ENCODE measurements at places on chromosomes 3 and 15. TPM values are rescaled to one million over a fixed set of nuclear protein-coding genes. Genes with fewer than 3 reads are reported as not detected.

DNA sequence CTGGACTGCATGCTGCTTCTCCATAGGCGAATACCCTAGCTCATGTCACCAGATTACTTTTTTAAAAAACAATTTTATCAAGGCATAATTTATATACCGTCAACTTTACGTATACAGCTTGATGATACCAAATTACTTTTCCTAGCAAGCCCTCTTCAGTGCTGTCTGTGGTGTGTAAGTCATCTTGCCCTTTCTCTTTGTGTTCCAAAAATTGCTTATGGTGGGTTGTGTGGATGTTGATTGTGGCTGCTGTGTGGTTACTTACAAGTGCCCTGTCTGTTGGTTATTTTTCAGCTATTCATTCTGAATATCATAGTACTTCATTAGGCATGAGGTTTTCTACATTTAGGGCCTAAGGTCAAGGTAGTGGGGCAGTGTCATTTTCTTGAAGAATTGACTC, 12.8 kb downstream of the TMOD3 start:
- DNase-seq = no peak

- no peak for DNase-seq
Measured at GRCh38 chr3:131221731-131222130, 159.8 kb upstream of the NUDT16 start.

DNA sequence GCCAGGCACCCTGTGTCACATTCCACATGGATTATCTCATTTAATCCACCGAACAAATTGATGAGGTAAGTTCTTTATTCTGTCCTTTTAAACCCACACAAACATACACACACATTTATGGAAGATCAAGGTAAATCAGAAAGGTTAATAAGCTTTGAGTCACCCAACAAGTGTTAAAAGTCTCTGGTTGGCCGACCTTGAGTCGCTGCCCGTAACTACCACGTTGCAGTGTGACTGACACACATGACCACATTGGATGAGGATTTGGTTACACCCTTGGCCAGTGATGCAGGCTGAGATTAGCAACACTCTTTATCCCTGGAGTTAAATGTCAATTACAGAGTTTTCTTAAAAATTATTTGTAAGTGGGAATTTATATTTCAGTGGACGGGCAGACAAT, 19.2 kb downstream of the FOXP1 start:
- DNase-seq = no peak

DNA sequence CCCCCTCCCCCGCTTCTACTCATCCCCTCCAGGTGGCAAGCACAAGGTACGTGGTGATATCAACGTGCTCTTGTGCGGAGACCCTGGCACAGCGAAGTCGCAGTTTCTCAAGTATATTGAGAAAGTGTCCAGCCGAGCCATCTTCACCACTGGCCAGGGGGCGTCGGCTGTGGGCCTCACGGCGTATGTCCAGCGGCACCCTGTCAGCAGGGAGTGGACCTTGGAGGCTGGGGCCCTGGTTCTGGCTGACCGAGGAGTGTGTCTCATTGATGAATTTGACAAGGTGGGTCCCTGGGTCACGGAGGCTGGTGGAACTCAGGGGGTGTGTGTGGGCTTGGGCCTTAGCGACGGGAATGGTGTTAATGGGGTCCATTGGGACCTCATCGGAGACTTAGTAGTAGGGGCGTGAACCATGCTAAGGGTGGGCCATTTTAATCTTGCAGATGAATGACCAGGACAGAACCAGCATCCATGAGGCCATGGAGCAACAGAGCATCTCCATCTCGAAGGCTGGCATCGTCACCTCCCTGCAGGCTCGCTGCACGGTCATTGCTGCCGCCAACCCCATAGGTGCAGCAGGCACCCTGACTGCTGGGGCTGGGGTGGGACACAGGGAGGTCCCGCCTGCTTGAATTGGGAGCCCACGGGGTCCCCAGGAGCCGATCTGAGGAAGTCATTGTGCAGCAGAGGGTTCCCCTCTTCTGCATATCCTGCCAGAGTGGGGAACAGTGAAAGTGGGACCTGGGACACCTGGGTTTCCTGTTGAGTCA, 12.0 kb upstream of the PODXL2 start:
- DNase-seq = no peak

GRCh38 chr3:78736863-78737262, 1030.9 kb downstream of the ROBO1 start:
- DNase-seq = no peak

- no peak for DNase-seq
Measured at GRCh38 chr15:77573802-77574201, 58.9 kb downstream of the LINGO1 start.

DNA sequence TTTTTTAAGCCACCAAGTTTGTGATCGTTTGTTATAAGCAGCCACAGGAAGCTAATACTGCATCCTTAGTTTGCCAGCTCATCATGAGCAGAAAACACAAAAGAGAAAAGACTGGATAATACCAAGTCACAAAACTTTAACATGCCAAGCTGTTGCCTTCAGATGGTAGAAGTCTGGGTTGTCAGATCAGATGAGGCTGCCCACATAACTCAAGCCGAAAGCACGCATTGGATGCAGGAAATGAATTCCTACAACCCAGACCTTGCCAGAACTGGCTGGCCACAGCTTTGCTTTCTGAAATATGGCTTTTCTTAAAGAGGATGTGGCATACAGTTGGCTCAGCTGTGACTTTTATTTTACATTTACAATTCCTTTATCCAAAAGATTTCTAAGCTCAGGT, 118.3 kb upstream of the NEO1 start:
- DNase-seq = no peak

DNA sequence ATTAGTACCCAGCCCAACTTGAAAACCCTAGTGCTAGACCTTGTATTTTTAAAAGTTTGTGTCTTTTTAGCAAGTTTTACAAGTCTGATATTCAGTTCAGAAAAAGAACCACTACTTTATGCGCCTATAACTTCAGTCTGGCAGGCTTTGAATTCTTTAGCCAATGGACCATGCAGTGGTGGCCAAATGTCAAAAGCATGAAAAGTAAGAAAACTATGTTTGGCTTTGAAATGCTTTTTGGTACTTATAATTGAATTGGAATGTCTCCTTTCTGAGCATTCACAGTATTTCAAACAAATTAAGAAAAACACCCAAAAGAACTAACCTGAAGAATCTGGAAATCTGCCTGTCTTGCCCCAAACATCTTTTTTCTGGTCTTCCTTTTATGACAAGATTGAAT, 12.8 kb downstream of the WDR48 start:
- no peak for DNase-seq

DNA sequence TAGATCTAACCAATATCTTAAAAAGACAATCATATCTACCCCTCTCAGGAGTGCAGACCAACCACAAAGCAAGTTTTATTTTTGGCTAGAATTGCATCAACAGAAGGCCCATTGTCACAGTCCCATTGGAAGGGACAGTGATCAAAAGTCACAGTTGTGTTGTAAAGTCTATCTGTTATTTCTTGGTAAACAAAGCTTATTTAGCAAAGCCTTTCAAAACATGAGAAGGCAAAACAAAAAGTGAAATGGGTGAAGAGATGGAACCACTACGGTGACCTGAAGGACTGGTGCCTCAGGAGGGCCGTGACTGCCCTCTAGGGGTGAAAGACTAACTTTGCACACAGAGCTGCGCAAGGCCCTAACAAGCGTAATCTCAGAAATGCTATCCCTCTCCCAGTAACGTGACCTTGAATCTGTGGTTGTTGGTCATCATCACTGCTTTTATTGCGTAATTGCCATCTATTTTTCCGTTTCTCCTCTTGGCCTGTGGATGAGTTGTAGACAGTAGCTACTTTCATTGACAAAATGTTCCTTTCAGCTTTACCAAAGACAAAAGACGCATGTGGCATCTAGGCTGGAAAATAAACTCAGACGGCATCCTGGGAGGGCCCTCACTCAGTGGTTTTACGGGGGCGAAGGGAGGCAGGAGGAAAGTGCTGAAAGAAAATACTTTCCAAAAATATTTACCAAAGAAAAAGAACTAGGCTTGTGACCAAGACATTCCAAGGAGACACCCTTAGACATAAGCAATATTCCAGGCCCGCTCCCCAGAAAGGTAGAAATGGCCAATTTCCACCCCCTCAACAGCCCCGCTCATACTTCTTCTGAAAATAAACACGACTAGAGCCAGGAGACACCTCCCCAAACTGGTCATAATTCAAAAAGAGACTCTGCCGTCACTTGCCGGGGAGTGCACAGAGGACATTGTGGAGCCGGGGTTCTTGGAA, 79.4 kb downstream of the FRMD4B start:
- DNase-seq = peak; percentile 81

GRCh38 chr15:40932649-40933516, 3.7 kb downstream of the DLL4 start:
- no peak for DNase-seq

- no peak for DNase-seq
Measured at GRCh38 chr3:12924437-12924836, 83.1 kb upstream of the RPL32 start.

GRCh38 chr3:44111482-44111881, 130.2 kb upstream of the TOPAZ1 start:
- DNase-seq = no peak

DNA sequence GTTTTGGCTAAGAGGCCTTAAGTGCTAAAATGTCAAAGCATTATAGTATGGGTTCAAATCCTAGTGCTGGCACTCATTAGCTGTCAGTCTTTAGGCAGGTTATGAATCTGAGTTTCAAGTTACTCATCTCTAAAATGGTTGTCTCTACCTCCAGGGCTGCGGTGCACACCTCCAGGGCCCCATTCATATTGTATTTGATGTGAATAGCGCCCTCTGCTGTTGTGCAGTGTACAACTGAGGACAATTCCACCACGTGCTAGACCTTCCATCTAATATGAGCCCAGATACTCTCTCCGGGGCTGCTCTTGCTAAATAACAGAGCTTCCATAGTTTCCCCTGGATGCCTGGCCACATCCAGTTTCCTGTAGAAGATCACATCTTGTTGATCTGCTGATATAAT, 54.3 kb downstream of the OXNAD1 start:
- no peak for DNase-seq

DNA sequence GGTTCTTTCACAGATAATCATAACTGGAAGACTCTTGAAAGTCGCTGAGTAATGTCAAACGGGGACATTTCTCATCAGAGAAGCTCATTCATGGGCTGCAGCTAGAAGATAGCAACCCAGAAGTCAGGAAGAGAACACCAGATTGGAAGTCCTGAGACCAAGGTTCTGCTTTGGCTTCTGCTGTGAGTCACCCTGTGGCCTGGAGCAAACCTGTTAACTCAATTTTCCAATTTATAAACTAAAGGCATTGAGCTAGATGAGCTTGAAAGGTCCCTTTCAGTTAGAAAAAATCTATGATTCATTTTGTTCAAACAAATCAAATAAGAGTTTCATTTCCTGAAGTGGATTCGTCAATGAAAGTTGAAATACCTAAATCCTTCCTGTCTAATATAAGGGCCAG, 402.2 kb downstream of the EPHB1 start:
- no peak for DNase-seq

DNA sequence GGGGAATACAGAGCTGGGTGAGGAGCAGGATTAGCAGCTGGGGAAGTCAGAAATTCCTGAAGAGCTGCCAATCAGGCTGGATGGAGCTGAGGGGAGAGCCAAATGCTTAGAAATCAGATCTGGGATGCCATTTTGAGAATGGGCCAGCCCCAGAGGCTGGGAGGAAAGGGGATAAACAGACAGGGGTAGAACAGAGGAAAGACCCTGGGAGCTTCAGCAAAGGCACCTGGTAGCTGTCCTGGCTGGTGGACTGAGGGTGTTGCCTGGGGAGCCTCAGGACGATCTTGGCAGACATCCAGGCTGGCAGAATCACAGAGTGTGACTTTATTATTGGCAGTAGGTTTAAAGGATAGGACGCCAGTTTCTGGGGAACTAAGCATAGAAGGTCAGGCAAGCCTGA, 97.8 kb downstream of the SQOR start:
- DNase-seq = peak; percentile 41

DNA sequence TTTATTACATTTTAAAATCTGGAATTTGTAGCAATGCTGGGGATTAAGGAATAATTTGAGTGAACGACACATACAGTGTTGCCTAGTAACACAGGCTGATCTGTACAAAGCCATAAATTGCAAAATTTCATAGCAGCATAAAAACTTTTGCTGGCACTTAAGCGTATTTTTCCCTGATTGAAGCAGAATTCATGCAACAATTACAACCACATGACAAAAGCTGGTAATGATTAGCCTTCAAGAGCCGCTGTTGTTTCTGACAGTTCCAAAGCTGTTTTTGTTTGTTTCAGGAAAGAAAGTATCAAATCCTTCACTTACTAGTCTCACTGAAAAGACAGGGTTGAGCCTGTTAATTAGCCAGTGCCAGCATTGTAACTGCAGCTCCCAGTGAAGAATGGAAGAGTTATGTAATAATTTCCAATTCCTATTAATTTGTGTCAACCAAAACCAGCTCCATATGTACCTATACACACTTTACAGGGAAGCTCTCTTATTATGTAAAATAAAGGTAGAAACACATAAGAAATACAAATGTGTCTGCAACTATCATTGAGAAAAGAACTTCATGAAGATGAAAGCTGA, 60.7 kb downstream of the AGTR1 start:
- DNase-seq = no peak

DNA sequence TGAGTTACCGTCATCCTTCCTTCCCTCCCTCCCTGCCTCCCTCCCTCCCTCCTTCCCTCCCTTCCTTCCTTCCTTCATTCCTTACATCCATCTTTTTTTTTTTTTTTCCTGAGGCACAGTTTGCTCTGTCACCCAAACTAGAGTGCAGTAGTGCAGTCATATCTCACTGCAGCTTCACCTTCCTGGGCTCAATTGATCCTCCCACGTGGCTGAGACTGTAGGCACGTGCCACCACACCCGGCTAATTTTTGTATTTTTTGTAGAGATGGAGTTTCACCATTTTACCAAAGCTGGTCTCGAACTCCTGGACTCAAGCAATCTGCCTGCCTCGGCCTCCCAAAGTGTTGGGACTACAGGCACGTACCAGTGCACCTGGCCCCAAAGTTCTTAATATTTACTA, 25.8 kb downstream of the USP3 start:
- no peak for DNase-seq

DNA sequence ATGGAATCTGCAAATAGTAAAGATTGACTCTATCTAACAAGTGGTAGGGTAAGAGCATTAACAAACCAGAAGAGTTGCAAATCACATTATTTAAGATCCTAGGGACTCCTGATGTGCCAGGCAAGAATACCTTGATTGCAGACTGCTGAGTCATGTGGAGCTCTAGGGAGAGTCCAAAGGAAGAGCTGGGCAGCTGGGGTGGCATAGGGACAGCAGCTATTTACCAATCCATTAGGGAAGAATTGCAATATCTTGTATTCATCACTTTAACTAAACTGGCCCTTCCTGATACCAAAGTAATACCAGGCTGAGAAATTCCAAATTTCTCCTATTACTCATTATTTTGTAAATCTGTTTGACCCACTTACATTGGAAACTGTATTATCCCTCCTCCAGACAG, 52.2 kb upstream of the ACP3 start:
- no peak for DNase-seq

The SMCO1 gene
- 1.5 TPM for polyA plus RNA-seq

The LRRN1 gene
- 54.2 TPM for polyA plus RNA-seq

The ITIH4 gene
- polyA plus RNA-seq = 38.3 TPM

The AADACL2 gene
- 0.31 TPM for polyA plus RNA-seq

The RBP2 gene
- polyA plus RNA-seq = not detected

The PDE12 gene
- polyA plus RNA-seq = 8.2 TPM

The IQCB1 gene
- 20.5 TPM for polyA plus RNA-seq

The PCOLCE2 gene
- polyA plus RNA-seq = 1.0 TPM

The PPP1R14D gene
- polyA plus RNA-seq = not detected

The MITF gene
- 9.0 TPM for polyA plus RNA-seq

The SNTN gene
- not detected for polyA plus RNA-seq

The CNTN3 gene
- 7.2 TPM for polyA plus RNA-seq
